ENCODE measurements at places on chromosomes 6 and 20.

DNA sequence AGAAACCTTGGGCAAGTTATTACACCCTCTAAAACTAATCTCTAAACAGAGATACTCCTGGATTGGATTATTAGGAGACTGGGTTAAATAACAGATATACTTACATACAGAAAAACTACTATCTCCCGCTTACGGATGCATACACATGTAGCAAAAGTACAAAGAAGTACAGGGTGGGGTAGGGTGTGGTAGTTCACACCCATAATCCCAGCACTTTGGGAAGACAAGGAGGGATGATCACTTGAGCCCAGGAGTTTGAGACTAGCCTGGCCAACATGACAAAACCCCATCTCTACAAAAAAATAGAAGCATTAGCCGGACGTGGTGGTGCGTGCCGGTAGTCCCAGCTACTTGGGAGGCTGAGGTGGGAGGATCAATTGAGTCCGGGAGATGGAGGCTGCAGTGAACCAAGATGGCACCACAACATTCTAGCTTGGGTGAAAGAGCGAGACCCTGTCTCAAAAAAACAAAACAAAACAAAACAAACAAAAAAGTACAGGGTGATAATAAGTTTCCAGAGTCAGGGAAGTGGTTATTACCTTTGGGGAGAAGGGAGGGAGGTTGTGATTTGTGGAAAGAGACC is 8.1 kb downstream of the PIM1 start:
- DNase-seq: no peak

GRCh38 chr6:878179-878578 is 185.2 kb upstream of the EXOC2 start:
- DNase-seq: no peak

- DNase-seq: no peak
Measured at GRCh38 chr6:106530026-106530425, 99.3 kb downstream of the RTN4IP1 start.

DNA sequence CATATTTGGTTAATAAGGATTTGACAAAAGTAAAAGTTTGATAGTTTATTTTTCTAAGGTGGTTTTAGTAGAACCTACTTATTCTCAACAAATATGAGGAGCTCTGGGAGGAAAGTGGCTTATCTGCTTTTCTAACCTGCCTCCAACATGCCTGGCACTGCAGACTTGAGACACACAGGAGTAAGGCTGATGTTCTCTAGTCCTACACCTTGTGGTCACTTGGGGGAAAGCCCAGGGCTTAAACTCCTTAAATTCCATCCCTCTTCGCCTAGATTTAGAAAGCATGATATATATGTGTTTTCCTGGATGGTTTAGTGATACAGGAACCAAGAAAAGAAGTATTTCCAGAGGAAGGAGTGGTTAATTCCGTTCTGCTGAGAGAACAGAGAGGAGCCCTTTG is 39.9 kb upstream of the SAMD5 start:
- no peak for DNase-seq

DNA sequence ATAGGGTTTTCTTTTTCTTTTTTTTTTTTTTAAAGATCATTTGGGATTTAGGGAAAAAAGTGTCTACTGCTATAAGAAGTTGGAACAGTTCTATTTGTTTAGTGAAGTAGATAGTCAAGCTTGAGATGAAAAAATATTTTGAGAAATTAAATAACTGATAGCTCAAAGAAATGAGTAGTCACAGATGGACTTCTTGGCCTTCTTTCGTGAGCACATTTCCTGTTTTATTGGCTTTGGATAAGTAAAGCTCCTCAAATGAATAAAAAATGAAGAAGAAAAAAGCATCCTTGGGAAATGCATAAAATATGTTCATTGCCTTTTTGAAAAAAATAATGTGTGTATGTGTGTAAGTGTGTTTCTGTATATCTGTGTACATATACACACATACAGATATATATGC is 515.9 kb downstream of the GRIK2 start:
- DNase-seq: no peak

DNA sequence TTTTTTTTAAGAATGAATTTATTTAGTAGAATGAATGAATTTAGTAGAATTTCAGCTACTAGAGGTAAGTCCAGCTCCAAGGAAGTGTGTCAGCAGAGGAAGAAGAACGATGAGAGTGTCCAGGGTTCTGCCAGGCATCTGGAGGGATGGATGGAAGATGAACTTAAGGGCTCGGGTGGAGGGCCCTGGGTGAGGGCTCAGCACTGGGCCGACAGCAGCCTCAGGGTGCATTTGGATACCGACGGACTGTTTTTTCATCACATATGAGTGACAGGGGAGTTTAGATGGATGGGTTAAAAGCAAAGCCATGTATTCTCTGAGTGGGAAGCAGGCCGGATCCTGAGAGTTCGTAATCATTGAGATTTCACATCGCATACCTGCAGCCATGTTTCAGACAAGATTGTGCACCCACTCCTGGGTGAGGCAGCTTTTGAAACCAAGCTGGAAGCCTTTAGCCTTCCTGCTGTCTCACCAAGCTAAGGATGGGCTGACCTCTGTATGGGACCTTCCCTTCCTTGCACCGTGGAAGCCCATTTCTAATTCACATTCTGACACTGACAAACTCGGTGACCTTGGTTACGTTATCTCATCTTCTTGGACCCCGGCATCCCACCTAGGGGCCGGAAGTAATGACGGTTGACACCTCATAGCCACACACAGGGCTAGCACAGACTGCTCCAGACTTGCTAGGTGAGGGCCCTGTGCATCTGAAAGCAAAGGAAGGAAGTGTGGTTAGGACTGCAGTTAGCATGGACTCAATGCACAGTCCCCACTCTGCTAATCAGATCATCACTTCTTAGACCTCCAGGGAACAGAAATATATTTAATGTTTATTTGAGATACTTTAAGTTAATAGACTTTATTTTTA is 228.5 kb downstream of the SLC24A3 start:
- no peak for DNase-seq

GRCh38 chr6:9295644-9296043 is 860.3 kb upstream of the SLC35B3 start:
- DNase-seq: no peak

DNA sequence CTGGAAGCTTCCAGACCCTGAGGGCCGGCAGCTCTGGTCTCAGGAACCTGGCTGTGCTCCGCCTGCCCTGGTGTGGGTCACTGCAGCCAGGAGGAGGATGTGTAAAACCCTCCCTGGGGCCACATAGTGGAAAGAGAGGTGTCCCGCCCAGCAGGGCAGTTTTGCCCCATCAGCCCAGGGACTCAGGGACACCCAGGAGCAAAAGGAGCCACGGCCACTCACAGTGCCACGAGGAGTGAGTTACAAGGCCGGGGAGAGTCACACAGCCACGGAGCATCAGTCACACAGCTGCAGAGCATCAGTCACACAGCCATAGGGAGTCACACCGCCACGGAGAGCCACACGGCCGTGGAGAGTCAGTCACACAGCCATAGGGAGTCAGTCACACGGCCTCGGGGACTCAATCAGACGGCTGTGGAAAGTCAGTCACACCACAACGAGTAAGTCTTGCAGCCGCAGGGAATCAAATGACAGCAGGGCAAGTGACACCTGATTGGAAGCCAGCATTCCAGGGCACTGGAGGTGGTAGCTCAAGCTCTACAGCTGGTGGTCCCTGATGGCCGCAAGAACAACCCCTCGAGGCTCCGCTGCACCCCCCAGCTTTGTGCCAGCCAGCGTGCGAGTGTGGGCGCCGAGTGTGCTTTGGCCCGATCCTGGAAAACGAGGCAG is 60.9 kb downstream of the DLL1 start:
- no peak for DNase-seq

- DNase-seq: no peak
Measured at GRCh38 chr6:151763938-151764680, 43.4 kb upstream of the ESR1 start.

DNA sequence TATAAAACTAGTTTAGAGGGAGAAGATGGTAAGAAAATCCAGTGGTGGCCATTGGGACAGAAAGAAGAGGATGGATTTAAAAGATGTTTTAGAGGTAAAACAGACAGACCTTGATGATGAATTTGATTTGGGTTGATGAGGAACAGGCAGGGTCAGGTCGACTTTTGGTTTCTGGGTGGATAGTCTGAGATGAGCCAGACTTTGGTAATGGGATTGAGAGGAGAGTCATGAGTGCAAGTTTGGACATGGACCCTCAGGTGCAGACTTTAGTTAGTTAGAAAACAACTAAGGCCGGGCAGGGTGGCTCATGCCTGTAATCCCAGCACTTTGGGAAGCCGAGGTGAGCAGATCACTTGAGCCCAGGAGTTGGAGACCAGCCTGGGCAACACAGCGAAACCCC is 257.9 kb downstream of the MAFB start:
- no peak for DNase-seq

DNA sequence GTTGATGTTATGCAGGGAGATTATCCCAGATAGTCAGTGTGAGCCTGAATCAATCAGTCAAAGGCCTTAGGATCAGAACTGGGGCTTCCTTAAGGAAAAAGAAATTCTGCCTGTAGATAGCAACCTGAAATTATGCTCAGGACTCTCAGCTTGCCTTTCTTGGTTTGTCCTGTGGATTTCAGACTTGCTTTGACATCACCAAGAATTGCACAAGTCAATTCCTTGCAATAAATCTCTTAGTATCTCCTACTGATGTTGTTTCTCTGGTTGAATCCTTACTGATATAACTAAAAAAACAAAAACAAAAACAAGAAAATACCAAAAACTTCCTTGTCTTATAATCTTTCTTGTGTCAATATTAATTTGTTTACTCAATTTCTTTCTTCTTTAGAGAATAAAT is 258.9 kb upstream of the TCF21 start:
- no peak for DNase-seq

- DNase-seq: no peak
Measured at GRCh38 chr6:142839686-142840040, 105.3 kb downstream of the HIVEP2 start.

DNA sequence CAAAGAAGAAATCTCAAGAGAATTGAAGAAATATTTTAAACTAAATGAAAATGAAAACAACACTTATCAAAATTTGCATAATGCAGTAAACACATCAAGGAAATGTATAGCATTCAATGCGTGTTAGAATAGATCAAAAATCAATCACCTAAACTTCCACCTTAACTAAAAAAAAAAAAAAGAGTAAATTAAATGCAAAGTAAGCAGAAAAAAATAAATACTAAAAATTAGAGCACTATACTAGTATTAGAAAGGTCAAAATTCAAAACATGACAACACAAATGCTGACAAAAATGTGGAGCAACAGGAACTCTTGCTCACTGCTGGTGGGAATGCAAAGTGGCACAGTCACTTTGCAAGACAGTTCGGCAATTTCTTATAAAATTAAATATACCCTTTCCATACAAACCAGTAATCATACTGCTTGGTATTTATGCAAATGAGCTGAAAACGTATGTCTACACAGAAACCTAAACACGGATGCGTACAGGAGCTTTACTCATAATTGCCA is 103.8 kb downstream of the KIF16B start:
- DNase-seq: no peak

GRCh38 chr6:38508894-38509293 is 130.8 kb downstream of the BTBD9 start:
- no peak for DNase-seq

GRCh38 chr6:20335872-20336271 is 65.8 kb upstream of the E2F3 start:
- DNase-seq: no peak

DNA sequence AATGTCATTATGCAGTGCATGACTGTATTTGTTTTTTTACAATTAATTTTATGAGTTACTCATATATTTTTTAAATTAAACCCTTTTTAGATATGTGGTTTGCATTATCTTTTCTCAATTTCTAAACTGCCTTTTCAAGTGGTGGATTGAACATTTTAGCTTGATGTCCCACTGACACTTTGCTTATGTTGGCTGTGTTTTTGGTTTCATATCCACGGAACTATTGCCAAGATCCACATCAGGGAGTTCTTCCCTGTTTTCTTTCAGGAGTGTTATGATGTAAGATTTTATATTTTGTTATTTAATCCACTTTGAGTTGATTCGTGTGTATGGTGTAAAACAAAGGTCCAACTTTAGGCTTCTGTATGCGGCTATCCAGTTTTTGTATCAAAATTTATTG is 1144.9 kb upstream of the EYS start:
- no peak for DNase-seq

DNA sequence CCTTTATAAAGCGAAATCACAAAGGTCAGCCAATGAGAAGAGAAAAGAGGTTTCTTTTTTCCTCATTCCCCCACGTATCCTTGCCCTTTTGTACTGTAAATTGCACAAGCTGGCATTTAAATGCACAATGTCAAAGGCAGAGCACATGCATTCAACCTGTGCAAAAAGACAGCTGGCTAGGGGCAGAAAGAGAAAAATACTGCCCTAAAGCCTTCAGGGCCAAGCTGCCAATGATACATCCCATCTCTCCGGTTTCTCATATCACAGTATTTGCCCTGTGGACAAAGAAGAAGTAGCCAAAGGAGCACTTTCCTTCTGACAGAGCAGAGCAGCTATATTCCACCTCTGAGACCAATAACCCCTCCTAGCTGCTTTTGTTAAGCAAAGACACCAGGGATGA is 219.2 kb downstream of the TRDN start:
- DNase-seq: no peak

DNA sequence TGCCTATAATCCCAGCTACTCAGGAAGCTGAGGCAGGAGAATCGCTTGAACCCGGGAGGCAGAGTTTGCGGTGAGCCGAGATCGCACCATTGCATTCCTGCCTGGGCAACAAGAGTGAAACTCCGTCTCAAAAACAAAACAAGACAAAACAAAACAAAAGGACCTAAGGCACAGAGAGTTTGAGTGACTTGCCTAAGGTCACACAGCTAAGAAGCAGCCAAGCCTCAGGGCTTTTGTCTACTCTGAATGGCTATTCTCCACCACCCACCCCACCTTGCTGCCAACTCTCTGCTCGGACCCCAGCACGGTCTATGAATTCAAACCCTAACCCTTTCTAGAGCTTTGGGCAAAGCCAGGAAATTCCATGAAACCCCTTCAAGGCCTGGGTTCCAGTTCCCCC is 19.1 kb upstream of the TTPAL start:
- no peak for DNase-seq

DNA sequence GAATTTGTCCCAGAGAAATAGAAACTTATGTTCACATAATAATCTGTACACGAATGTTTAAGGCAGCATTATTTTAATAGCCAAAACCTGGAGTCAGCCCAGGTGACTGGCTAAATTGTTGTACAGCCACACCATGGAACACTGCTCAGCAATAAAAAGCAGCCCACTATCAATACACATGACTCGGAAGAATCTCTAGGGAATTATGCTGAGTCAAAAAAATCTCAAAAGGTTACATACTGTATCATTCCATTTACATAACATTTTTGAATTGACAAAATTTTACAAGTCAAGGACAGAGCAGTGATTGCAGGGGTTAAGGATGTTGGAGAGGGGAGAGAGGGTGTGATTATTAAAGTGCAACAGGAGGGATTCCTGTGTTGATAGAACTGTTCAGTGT is 163.4 kb downstream of the UBE3D start:
- no peak for DNase-seq

DNA sequence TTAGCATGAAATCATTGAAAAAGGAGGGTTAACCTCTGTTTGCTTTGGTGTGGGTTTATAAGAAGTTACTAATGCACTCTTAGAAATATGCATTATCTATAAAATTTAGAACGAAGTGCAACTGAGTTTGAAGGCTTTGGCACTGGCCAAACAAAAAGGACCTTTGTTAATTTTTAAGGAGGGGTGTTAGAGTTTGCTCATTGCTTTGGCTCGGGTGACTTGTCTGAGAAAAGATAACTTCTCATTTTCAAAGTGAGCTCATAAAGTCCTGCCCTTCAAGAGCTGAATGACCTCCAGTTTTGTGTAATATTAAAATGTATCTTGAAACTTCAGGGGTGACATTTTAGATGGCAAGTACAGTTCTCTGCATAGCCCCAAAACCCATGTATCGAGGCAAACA is 25.9 kb downstream of the NEDD9 start:
- DNase-seq: no peak

All from effector CD4-positive, alpha-beta T cell (primary cell).